ENCODE measurements at places on chromosomes 7 and 10.

GRCh38 chr10:123147635-123148413, at the start of gene HMX2:
Gene HMX2, plus strand, starts transcription at chr10:123148136. Its CDS starts 243 bp downstream, at chr10:123148379.
- DNase-seq: no peak

DNA sequence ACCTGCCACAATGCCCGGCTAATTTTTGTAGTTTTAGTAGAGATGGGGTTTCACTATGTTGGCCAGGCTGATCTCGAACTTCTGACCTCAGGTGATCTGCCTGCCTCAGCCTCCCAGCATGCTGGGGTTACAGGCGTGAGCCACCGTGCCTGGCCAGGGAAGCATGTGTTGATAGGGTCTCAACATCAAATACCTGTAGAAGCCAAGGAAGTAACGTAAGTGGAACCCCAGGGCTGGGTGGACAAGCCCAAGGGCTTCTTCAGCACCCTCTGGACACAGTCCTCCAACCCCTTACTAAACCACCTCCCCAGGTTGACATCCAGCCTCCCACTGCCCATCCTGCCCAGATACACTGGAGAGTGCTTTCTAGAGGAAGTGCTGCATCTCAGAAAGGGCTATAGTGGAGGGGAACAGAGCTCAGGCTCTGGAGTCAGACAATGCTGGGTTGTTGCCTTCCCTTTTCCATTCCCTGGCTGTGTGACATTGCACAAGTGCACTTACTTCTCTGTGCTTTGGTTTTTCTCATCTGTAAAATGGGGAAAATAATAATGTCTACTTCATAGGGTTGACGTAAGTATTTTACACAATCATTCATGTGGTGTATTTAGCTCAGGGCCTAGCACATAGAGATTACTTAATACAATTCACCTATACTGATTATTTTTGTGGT, 73.9 kb upstream of the KAT6B start:
- DNase-seq: no peak

DNA sequence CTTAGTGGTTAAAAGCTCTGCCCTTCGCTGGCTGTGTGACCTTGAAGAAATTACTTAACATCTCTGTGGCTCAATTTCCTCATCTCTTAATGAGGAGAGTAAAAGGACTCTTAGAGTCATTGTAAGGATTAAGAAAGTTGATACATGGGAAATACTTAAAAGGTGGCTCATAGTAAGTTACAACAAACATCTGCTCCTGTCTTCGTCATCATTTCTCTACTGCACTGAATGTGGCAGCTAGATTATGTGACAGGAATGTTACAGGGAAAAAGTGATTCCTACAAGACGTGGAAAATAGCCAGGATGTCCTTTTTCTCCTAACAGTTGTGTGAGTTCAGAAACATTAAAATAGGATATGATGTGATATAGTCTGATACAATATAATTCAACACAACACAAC, 184.7 kb downstream of the FRMD4A start:
- DNase-seq: no peak

DNA sequence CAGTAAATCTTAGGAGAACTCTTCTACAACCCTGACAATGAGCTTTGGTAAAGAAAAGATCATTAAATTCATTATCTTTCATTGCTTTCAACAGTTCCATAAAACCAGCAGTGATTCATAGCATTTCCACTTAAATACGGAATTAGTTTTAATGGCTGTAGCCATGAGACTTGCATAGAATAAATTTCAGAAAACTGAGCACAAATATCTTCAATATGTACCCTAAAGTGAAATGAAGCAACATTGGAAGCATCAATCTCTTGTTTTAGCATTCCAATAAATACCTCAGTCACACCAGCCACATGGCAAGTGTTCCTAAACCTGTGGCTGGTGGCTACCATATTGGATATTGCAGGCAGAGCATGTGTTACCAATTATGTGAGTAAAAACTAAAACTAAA, 3.6 kb upstream of the RARRES2 start:
- no peak for DNase-seq

GRCh38 chr10:91103384-91104192, 116.9 kb upstream of the PCGF5 start:
- no peak for DNase-seq

- DNase-seq: no peak
These were observed 183.4 kb downstream of the SORCS3 start for GRCh38 chr10:104824380-104825006.

- no peak for DNase-seq
These were observed 3.8 kb downstream of the PLCE1 start for GRCh38 chr10:93997546-93997945.

DNA sequence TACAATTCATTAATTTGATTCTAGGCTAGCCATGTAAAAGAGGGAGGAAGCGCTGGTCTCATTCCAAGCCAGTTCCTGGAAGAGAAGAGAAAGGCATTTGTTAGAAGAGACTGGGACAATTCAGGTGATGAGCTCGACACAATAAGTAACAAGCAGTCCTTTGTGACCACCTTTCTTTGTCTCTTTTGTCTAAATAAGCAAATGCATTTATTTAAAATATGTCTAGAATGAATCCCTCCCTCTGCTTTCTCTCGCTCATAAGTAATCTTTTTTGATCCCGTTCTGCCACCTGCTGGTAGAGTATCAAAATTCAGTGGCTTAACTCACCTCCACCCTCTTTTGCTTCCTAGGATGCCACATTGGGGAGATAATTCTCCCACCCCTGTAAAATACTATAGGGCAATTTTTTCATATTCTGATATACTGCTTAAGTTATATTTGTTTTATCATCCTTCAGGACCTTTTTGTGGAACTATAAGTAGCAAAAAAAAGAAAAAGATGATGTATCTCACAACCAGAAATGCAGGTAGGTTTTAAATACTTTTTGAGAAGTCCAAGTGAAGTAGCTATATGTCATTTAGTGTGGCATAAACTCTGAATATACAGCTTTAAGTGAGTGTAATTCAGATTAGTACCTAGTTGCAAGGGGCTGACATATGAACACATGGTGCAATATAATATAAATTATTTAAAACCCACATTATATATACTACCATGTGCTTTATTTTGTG, 91.5 kb downstream of the GSDME start:
- DNase-seq: peak; percentile 34

GRCh38 chr7:3682028-3682710, 381.1 kb downstream of the SDK1 start:
- DNase-seq: no peak

- DNase-seq: no peak
These were observed 31.8 kb upstream of the WDR11 start for GRCh38 chr10:120819366-120819765.

- DNase-seq: no peak
These were observed 728 bp downstream of the PARD3 start for GRCh38 chr10:34814223-34814912.

DNA sequence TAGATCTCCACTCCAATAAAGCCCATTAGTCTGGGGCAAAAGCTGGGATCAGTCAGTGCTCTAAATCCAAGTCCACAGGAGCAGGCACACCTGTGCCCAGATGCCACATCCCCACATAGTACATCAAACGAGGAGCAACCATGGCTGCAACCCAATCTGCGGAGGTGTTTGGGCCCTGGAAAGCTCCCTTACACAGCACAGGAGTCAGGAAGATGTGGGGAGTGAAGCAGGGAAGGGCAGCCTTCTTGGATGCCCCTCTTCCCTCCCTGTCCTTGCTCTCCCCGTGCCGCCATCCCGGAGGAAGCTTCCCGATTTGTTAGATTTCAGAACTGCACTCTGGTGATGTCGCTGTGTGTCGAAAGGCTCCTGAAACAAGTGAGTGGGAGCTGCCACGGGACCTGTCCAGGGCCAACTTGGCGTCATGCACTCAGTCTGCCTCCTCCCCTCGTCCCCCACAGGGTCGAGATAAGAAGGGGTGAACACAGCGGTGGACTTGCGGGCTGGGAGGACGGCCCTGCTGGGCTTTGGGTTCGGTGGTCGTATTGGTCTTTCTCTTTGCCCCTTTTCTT, 230.6 kb upstream of the GRB10 start:
- DNase-seq: no peak
